ENCODE measurements at places on chromosomes 1 and 21.

GRCh38 chr1:107357376-107357775, 216.5 kb downstream of the NTNG1 start:
- no peaks in the 10 kb centered on the region for H3K27me3 ChIP-seq
- no peak overlapping the region for H3K27ac ChIP-seq
- DNase-seq, result no peak
- H3K36me3 ChIP-seq, result no peaks in the 10 kb centered on the region
- no peaks in the 10 kb centered on the region for H3K4me1 ChIP-seq
- H3K4me3 ChIP-seq, result no peak overlapping the region

DNA sequence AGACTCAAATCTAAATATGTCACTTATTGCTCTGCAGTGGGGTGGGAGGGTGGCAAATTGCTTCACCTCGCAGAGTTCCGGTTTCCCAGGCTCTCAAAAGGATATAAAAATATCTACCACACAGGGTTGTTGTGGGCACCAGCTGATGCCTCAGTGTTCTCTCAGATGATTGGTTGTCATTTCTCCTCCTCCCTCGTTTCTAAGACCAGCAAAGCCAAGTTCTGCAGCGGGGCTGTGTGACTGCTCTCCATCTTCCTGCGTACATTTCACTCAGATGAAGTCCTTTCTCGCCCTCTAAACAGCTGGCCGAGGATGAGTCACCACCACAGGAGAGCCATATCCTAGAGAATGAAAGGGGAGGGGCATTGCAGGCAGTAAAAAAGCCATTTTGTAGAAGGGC, 35.0 kb upstream of the VWA5B1 start:
- no peaks in the 10 kb centered on the region for H3K4me1 ChIP-seq
- H3K4me3 ChIP-seq, result no peak overlapping the region
- H3K27ac ChIP-seq, result no peak overlapping the region
- no peaks in the 10 kb centered on the region for H3K36me3 ChIP-seq

- no peaks in the 10 kb centered on the region for H3K4me1 ChIP-seq
- no peaks in the 10 kb centered on the region for H3K36me3 ChIP-seq
- H3K4me3 ChIP-seq, result no peak overlapping the region
- no peaks in the 10 kb centered on the region for H3K27me3 ChIP-seq
Observed at GRCh38 chr1:118151312-118151937, 33.6 kb downstream of the SPAG17 start.

DNA sequence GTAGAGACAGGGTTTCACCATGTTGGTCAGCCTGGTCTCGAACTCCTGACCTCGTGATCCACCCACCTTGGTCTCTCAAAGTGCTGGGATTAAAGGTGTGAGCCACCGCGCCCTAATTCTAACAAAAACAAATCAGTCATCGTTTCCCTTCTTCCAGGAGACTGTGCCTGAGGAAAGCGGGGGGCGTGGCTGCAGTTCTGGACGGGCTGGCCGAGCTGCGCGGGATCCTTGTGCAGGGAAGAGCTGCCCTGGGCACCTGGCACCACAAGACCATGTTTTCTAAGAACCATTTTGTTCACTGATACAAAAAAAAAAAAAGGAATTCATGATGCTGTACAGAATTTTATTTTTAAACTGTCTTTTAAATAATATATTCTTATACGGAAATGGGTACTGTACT, 104.2 kb downstream of the WDR4 start:
- no peak for DNase-seq
- H3K27ac ChIP-seq, result no peak overlapping the region
- no peaks in the 10 kb centered on the region for H3K4me1 ChIP-seq
- H3K27me3 ChIP-seq, result no peaks in the 10 kb centered on the region

DNA sequence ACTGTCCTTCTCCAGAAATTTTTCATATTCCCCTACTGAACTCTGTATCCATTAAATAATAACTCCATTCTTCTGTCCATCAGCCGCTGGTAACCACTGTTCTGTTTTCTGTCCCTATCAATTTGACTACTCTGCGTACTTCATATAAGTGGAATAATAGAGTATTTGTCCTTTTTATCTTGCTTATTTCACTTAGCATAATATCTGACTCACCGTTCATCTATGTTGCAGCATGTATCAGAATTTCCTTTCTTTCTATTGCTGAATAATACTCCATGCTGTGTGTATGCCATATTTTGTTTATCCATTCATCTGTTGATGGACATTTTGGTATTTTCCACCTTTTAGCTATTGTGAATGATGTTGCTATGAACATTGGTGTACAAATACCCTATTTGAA, 71.9 kb downstream of the CEP350 start:
- H3K4me1 ChIP-seq, result peaks cover 13% of the 10 kb centered on the region
- DNase-seq, result no peak
- no peak overlapping the region for H3K4me3 ChIP-seq
- H3K27me3 ChIP-seq, result no peaks in the 10 kb centered on the region
- H3K36me3 ChIP-seq, result peaks cover 13% of the 10 kb centered on the region

DNA sequence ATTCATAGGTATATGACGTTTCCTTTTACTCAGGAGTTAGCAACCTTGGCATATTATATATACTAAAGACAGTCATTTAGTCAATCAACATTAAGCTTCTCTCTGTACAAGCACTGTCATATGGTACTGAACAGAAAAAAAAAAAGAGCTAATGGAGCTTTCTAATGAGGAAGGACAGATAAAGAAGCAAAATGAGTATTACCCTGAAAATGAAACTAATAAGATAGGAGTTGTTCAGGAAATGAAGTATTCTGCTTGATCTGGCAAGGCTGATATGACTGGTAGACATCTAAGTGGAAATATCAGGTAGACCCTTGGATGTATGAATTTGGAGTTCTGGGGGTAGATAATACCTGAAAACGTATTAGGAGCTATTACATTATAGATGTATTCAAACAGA, 4.3 kb upstream of the IKBKE start:
- no peaks in the 10 kb centered on the region for H3K36me3 ChIP-seq
- no peaks in the 10 kb centered on the region for H3K27me3 ChIP-seq
- H3K4me3 ChIP-seq, result no peak overlapping the region
- H3K4me1 ChIP-seq, result peaks cover 16% of the 10 kb centered on the region
- no peak for DNase-seq
- H3K27ac ChIP-seq, result no peak overlapping the region

DNA sequence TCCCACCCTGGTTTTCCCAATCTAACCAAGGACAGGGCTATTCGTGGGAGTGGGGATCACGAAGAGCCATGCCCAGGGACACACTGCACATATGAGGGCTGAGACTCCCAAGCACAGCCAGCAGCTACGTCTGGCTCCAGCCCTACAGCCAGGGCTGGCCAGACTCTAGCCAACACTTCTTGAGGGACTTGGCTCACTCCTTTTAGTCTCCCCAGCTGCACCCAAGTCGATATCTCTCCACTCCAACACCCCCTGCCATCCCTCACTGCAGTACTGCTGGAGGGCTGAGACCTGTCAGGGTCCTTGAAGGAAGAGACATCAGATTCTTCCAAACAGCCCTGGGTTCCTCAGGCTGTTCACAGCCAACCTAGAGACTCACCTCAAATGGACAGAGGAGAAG, 62.6 kb downstream of the CD46 start:
- H3K36me3 ChIP-seq, result peaks cover 42% of the 10 kb centered on the region
- DNase-seq, result no peak
- peak overlapping the region; percentile 75 for H3K27ac ChIP-seq
- peak overlapping the region; percentile 53 for H3K4me3 ChIP-seq
- H3K4me1 ChIP-seq, result peaks cover 93% of the 10 kb centered on the region

GRCh38 chr1:67579623-67580394, 105.2 kb upstream of the GADD45A start:
- H3K4me1 ChIP-seq, result peaks cover 17% of the 10 kb centered on the region
- no peak for DNase-seq
- no peak overlapping the region for H3K4me3 ChIP-seq
- no peaks in the 10 kb centered on the region for H3K27me3 ChIP-seq
- no peak overlapping the region for H3K27ac ChIP-seq
- H3K36me3 ChIP-seq, result no peaks in the 10 kb centered on the region

DNA sequence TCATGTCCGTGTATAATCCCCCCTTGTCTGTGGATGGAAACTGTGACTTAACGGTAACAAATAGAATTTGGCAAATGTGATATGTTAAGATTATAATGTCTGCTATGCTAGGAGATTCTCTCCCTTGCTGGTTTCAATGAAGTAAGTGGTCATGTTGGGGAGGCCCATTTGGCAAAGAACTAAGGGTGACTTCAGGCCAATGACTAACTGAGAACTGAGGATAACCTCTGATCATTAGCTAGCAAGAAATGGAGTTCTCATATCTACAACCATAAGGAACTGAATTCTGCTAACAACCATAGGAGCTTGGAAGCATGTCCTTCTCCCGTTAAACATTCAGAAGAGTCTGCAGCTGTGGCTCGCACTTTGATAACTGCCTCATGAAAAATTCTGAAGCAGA, 2.3 kb downstream of the IFI44L start:
- no peak for DNase-seq
- peak overlapping the region; percentile 35 for H3K4me3 ChIP-seq
- H3K27me3 ChIP-seq, result no peaks in the 10 kb centered on the region

DNA sequence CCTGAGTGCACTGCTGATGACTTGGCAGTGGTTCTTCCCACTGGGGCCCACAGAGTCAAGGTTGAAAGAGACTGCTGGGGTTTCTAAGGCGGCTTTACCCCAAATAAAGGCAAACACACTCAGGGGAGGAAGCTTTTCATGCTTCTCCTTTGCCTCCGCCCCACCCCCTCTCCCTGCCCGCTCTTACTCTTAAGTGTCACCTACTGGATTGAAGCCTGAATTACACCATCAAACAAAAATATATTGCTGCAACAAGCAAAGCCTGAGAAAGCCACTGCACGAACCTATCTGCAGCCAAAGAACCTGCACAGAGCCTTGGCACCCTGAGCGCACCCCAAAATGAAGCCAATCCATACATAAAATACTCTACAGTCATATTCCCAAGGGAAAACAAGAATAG, 63.1 kb downstream of the PTGFR start:
- H3K4me1 ChIP-seq, result no peaks in the 10 kb centered on the region
- H3K4me3 ChIP-seq, result no peak overlapping the region
- no peaks in the 10 kb centered on the region for H3K27me3 ChIP-seq

DNA sequence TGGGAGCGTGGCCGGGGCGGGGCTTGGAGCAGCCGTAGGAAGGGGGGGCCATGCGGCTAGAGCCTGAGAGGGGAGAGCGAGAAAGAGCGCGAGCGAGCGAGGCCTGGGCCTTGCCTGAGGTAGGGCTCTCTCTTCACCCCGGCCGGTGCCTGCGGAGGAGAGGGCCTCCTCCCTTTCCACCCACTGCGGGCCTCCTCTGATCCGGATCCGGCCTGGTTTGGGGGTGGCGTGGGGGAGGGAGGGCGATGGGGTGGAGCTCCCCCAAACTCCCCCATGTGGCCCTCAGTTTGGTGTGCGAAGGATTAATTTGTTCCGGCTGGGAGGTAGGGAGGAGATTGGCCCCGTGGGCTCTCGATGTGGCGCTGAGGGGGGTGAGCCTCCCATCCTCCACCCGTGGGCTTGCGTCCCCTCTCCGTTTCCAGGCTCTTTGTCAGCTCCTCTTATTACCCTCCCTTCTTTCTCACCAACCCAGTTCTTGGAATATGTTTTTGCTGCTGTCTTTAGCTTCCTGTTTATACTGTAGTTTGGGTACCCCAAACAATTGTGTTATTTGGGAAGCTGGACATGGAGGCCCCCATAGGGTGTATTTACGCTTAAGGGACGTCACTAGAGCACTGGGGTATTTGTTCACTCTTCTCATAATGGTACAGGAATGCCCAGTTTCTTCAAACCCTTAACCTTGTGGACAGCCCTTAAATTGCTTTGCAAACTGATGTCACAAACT, 685 bp downstream of the UBAP2L start:
- H3K36me3 ChIP-seq, result peaks cover 14% of the 10 kb centered on the region
- DNase-seq, result peak; percentile 4
- H3K4me1 ChIP-seq, result peaks cover 24% of the 10 kb centered on the region
- H3K27me3 ChIP-seq, result no peaks in the 10 kb centered on the region

- H3K27me3 ChIP-seq, result no peaks in the 10 kb centered on the region
- peaks cover 16% of the 10 kb centered on the region for H3K4me1 ChIP-seq
- DNase-seq, result no peak
- peaks cover 2% of the 10 kb centered on the region for H3K36me3 ChIP-seq
- no peak overlapping the region for H3K4me3 ChIP-seq
Observed at GRCh38 chr1:53288002-53288789, 39.7 kb downstream of the LRP8 start.

DNA sequence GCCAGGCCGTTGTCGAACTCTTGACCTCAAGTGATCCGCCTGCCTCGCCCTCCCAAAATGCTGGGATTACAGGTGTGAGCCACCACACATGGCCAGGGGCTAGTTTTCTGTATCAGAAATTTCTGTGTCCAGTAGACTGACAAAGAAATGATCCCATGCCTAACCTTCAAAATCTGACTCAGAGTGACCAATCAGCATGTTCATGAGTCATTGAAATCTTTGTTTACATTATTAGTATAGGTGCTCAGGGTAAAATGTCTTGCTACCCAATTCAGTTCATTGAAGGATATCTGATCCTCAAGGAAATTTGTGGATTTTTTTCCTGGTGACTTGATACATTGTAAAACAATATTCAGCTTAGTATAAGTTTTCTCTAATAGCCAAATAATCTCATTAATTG, 11.0 kb upstream of the LDLRAD2 start:
- H3K36me3 ChIP-seq, result no peaks in the 10 kb centered on the region
- no peak overlapping the region for H3K27ac ChIP-seq
- no peak overlapping the region for H3K4me3 ChIP-seq
- H3K4me1 ChIP-seq, result no peaks in the 10 kb centered on the region

DNA sequence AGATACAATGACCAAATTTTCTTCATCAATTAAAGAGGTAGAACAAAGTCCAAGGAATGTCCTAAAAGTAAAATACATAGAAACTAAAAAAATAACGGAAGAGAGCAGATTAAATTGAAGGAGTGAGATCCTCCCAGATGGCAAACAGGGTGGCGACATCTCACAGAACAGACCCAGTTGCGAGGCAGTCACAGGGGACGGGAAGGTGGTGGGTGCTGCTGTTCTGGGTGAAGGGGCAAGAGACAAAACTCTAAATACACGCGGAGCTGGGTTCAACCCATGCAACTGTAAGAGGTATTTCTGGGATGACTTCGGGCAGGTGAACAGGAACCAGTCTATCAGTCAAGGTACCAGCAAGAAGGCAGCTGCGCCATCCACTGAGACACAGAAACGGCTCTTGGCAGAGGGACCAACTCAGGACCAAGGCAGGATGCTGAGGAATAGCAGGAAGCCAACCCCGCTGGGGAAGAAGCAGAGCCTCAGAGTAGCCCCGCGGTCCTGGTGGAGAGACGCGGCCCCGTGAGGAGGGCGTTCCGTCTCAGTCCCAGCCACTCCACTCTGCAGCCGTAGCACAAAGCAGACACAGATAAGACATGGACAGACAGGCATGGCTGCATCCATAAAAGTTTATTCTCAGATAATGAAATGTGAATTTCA, 32.2 kb downstream of the WDR4 start:
- peaks cover 27% of the 10 kb centered on the region for H3K36me3 ChIP-seq
- H3K27ac ChIP-seq, result no peak overlapping the region
- H3K27me3 ChIP-seq, result no peaks in the 10 kb centered on the region
- no peak overlapping the region for H3K4me3 ChIP-seq
- peaks cover 15% of the 10 kb centered on the region for H3K4me1 ChIP-seq
- DNase-seq, result no peak

DNA sequence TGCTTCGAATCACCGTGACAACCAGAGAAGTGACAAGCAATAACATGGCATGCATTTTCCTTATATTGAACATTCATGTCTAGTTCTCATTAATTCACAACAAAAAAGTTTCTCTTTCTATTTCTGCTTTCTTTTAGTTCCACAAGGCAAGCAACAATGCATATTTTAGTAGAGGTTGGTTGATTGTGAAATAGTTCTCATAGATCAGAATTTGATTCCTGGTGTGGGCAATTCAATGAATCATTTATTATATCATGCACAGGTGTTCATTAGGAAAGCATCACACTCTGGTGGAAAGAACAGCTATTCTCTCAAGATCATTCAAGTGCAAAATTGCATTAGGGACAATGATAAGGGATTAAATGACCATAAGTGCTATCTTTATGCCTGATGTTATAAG, 980.9 kb downstream of the BRINP3 start:
- H3K27ac ChIP-seq, result no peak overlapping the region
- no peaks in the 10 kb centered on the region for H3K36me3 ChIP-seq
- no peaks in the 10 kb centered on the region for H3K27me3 ChIP-seq
- H3K4me1 ChIP-seq, result no peaks in the 10 kb centered on the region
- DNase-seq, result no peak

Measured in thoracic aorta (tissue), 2 donors.